ENCODE measurements at places on chromosomes 2 and 18.

DNA sequence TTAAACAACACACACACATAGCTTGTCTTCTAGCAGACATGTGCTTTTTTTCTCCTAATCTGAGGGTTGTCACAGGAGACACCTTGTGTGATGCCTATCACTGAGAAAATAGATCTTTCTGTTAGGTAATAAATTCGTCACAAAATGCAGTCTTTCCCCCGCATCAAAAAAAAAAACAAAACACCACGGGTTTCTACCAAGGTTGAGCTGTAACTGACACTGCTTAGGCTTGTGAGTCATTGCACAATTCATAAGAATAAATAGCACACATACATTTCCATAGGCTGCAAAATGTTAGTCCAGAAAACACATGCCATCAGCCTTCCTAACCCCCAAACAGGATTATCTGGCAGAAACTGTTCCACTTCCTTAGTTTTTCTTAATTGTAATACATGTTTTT lies 6.5 kb downstream of the TMEM163 start:
- DNase-seq, result no peak

- peak; percentile 84 for DNase-seq
Measured at GRCh38 chr2:216740557-216741222, 45.3 kb upstream of the IGFBP5 start.

DNA sequence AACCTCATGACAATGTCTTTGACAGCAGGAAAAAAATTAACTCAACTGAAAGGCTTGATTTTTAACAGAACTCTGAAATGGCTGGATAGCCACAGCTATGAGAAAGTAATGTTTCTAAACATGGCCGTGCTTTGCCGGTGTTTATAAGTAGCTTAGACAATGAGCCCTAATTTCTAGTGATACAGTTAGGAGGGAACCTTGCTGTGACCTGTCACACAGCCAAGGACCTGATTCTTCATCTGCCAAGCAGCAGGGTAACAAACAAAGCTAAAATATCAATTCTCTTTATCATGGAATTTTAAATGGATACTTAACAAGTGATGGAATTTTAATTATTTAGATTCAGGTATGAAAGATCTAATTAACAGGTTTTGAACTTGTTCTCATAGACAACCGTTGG lies 24.3 kb upstream of the DYNC2LI1 start:
- no peak for DNase-seq

- DNase-seq, result no peak
Measured at GRCh38 chr2:44940732-44941464, 604 bp upstream of the SIX3 start.

Measured in AG04450 (cell line).